ENCODE measurements at places on chromosomes 13 and 19. TPM values are rescaled to one million over a fixed set of nuclear protein-coding genes. Genes with fewer than 3 reads are reported as not detected.

The TTC9B gene
- total RNA-seq = not detected

The MUC16 gene
- not detected for total RNA-seq

The GJB2 gene
- 0.82 TPM for total RNA-seq

The FGF9 gene
- total RNA-seq = 0.47 TPM

The PTGIR gene
- 8.5 TPM for total RNA-seq

The KLF16 gene
- 0.94 TPM for total RNA-seq

The OVOL3 gene
- not detected for total RNA-seq

The RAP2A gene
- total RNA-seq = 88.6 TPM

The SLC25A41 gene
- not detected for total RNA-seq

The VSTM1 gene
- total RNA-seq = not detected

The RDH8 gene
- total RNA-seq = not detected

The MRI1 gene
- 21.6 TPM for total RNA-seq

The SULT2A1 gene
- not detected for total RNA-seq

The SLC5A5 gene
- not detected for total RNA-seq

The SPC24 gene
- 31.8 TPM for total RNA-seq

The FOXA3 gene
- not detected for total RNA-seq

The NANOS3 gene
- total RNA-seq = not detected

The TMEM238 gene
- not detected for total RNA-seq

The ADPRHL1 gene
- 0.45 TPM for total RNA-seq

The GGACT gene
- total RNA-seq = 1.1 TPM

The KIR3DL1 gene
- not detected for total RNA-seq

The IGFL3 gene
- total RNA-seq = not detected

The F10 gene
- 4.1 TPM for total RNA-seq

The SIAH3 gene
- not detected for total RNA-seq

The PDE4A gene
- total RNA-seq = 2.9 TPM

The FSD1 gene
- total RNA-seq = 6.8 TPM

The ZNF780B gene
- total RNA-seq = 12.3 TPM

Data from smooth muscle cell of the coronary artery (primary cell).